ENCODE measurements at places on chromosomes 1 and 21.

- no peak for DNase-seq
These were observed 17.9 kb downstream of the B3GALNT2 start for GRCh38 chr1:235486321-235486720.

GRCh38 chr21:45017039-45017960 lies 57.1 kb upstream of the ADARB1 start:
- DNase-seq = no peak

DNA sequence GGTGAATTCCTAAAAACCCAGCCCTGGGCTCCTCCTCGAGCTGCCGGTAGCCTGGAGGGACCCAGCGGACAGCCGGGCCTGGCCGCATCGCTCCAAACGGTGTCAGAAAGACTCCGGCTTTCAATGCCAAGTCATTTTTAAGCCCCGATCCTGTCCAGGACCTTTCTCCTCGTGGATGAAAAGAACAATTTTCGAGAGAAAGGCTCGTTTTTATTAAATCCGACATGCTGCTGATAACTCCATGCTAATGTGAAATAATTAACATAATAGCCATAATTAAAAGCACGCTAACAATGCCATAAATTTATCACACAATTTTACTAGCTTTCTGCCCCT lies 4.6 kb upstream of the FOXD3 start:
- no peak for DNase-seq

- DNase-seq = no peak
These were observed 40.4 kb upstream of the NTNG1 start for GRCh38 chr1:107100331-107100984.

DNA sequence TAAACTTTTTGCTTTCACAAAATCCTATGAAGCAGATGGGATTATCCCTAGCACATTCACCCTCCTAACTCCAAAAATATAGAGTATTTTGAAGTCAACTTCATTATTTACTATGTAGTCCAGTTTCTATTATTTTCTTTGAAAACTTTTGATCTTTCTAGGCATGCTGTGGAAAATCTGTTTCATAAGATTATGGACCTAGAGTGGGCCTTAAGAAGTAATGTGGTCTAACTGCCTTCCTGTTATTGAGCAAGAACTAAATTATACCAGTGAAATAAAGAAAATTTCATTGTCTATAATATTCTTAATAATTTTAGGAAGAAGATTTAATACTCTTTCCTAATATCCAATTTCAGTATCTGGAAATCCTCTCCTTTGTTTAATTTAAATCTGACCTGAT lies 58.1 kb downstream of the PRKACB start:
- DNase-seq = no peak

DNA sequence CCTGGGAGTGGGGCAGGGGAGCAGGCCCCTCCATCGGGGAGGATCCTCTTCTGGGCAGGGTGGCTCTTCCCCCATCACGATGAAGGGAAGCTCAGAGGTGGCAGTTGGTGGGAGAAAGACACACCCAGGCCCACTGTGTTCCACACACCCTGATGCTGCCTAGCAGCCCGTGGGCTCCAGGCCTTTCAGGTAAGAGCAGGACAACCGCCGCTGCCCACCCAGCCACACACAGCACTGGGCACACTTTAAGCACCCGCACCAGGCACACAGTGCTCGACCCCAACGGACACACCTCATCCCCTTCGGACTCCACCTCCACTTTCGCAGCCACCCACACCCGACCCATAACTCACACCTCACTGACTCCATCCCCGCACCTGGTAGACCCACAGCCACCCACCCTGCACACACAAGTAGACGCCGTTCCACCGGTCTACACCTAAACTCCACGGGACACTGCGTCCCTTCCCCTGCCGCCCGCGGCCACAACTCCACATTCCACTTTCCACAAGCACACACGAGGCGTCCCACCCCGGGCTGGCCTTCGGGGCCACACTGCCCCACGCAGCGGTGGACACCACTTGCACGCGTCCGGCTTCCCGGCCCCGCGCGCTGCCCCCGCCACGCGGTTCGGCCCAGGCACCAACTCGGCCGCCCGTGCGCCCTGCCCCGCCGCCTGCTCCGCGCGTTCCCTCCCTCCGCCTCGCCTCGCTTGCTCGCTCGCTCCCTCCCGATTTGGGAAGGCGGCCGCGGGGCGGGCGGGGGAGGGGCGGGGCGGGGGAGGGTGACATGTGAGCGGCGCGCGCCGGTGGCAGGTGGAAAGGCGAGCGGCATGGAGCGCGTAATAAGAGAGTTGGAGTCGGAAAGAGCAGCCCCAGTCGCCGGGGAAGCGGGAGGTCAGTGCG lies at the start of gene KCNQ4:
KCNQ4 (plus strand) TSS at position 787 of the 905 bp plus-strand sequence. CDS start 307 bp downstream, outside the sequence.
- no peak for DNase-seq

DNA sequence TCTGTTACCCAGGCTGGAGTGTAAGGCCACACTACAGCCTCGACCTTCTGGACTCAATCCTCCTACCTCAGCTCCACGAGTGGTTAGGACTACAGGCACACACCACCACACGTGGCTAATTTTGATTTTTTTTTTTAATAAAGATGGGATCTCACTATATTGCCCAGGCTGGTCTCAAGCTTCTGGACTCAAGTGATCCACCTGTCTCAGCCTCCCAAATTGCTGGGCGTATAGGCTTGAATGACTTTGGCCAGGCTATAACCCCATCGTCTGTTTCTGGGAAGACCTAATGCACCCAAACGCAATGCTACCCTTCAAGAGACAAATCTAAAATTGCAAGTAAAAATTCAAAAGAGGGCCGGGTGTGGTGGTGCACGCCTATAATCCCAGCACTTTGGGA lies 52.1 kb downstream of the DAP3 start:
- no peak for DNase-seq

DNA sequence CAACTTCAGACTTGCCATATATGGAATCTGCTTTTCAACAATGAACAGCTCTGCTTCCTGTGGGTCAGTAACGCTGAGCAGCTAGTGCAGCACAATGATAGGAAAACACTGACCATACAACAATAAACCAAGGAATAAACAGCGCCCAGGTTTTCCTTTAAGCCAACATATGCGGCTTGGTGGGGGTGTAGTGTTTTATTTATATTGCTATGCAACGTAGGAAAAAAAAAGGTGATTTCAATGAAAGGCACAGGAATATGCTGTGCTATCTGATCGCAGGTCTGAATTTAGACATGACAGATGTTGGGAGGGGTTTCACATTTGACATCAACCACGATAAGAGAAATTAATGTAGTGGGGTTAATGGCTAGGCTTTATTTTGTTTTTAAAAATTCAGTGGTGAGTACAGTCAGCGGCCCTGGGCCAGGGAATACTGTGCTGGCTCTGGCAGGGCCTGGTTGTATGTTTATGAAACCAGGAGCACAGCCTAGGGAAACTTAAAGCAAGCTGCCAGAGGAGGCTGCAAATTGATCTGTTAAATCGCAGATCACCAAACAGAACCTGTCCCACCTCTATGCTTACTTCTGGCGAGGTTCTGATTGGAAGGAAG lies 4.3 kb downstream of the TSPAN2 start:
- DNase-seq = no peak

DNA sequence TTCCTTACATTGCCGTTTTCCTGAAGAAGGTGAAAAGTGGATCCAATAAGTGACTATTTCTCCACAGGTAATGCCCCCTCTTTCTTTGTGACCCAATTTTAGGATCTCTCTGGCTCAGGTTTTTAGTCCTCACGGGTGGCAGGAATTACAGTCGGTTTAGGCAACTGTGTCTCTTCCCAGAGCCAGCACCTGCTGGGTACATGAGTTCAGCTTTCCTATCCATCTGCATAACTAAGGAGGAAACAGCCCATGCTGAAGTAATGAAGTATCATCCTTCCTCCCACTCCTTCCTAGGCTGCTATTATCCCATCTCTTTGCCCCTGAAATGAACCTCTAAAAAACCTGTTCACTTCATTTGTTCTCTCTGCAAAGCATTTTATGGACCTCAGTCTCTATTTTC lies 544.6 kb downstream of the NEGR1 start:
- no peak for DNase-seq

GRCh38 chr21:19353256-19353655 lies 949.7 kb upstream of the TMPRSS15 start:
- DNase-seq = no peak

DNA sequence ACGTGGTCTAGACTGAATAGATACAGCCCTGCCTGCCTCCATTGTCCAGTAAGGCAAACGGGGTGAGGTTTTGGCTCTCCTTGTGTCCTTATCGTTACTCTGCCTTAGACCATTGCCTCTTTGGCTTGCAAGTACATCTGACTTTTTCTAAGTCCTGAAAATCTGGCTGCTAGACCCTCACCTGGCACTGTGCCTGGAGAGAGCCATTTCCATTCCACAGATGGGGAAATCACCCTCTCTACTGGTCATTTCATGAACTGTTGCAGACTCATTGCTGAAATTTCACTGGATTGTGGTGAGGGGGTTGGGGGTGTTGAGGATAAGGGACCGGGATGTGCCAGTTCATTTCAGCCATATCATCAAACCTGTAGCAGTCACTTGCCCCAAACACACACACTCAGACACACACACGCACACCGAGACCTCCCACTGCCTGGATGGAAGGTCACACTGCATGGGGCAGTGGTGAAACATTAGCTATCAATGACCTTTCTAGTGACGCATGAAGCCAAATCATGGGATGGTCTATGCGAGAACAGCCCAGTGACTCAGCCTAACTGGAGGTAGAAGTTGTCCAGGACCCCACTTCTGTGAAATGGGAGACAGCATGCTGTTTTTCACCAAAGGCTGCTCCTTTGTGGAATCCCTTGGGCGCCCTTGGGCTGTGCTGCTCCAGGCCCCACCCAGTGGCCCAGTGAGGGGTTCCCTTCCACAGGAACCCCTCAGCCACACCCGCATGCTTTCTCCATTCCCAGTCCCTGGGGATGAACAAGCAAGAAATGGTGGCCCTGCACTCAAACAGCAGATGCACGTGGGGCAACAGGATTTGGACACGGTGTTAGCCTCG lies 34.9 kb upstream of the VASH2 start:
- DNase-seq = no peak

- DNase-seq = no peak
These were observed 171.0 kb downstream of the ZZZ3 start for GRCh38 chr1:77511440-77511840.

DNA sequence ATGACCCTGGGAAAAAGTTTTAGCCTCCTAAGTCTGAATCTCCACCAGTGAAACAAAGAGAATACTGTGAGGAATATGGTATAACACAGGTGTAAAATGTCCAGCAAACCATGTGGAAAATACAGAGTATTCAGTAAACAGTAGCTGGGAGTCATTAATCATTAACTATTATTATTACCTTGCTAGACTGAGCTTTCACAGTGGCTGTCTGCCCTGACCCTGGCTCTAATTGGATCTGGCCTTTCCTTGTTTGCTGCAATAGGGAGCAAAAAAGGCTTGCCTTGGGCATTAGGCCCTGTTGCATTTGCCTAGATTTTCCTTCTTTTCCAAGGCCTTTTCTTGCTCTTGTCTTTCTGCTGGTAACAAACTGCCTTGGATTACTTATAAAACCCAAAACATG lies 179.1 kb upstream of the BEND5 start:
- DNase-seq = no peak

DNA sequence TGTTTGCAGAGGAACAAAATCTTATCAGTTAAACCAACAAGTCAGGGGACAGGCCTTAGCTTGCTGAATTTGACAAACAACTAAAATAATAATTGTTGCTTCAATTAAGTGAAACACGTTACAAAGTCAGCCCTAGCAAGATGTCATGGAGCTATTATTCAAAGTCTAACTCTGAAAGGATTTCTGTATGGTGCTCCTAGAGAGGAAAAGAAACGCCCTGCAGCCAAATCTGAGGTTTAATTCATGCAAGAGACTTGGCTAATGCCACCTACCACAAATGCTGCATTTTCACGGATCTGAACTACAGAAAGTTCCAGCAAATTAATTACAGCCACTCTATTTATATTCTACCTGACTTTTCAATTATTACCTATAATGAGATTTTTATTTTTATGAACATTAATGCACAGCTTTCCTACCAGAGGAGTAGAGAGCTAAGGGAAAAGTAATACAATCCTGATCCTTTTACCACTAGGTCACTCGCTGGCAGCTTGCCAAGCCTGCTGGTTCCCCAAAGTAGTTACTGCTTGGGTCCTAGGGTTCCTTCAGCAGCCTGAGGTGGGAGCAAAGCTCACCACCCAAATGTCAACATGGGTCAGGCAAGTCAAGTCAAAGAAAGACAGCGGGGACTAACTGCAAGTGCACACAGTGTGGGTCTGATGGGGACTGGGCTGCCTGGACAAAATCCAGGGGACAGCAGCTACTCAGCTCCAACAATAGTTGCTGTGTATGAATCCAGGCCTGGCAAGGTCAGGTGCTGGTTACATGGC lies 8.5 kb downstream of the COLGALT2 start:
- no peak for DNase-seq

GRCh38 chr1:205716371-205717132 lies 33.4 kb downstream of the NUCKS1 start:
- no peak for DNase-seq

All from NCI-H187 (cell line).